ENCODE measurements at places on chromosomes 3 and 15.

DNA sequence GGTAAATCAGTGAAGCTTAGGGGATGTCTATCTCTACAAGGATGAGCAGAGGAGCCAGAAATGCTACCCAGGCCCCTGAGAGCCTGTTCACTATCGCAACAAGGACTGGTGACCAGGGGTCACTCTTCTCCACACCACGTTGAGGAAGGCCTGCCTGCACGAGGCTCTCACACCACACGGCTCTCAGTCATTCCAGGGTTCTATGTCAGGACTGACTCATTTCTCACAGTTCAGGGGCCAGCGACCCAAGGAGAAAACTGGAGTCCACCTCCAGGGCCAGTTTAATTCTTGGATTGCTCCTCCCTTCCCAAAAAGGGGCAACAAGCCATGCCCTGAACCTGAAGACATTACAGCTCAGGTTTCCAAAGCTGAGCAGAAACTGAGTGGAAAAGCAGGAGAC lies 33.9 kb downstream of the ANP32A start:
- no peak for DNase-seq

- no peak for DNase-seq
Observed at GRCh38 chr15:88613074-88613944, 7.8 kb upstream of the AEN start.

GRCh38 chr15:29792426-29793159 lies 29.7 kb downstream of the TJP1 start:
- DNase-seq = no peak

GRCh38 chr15:89448825-89449224 lies 47.6 kb downstream of the RHCG start:
- DNase-seq = no peak

GRCh38 chr15:85047271-85047948 lies 65.8 kb downstream of the PDE8A start:
- DNase-seq = no peak

DNA sequence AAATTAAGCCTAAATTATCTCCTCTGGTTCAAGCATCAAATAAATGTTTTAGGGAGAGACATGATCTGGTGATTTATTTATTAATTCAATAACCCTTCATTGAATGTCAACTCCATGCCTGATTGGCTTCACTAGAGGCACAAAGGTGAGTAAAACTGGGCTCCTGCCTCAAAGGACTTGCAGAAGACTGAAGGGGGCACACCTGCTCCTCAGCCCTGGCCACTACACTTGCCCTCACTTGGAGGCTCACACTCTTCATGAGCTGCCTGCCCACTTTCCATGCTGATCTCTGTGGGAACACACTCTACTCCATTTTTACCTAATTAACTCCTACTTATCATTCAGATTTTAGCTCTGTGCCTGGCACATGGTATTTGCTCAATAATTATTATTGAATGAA lies 84.4 kb upstream of the KCNMB2 start:
- no peak for DNase-seq

Measured in Karpas-422 (cell line).